ENCODE measurements at places on chromosomes 16 and 17. TPM values are rescaled to one million over a fixed set of nuclear protein-coding genes. Genes with fewer than 3 reads are reported as not detected.

KIF18B gene
- total RNA-seq: 4.5 TPM

DNA sequence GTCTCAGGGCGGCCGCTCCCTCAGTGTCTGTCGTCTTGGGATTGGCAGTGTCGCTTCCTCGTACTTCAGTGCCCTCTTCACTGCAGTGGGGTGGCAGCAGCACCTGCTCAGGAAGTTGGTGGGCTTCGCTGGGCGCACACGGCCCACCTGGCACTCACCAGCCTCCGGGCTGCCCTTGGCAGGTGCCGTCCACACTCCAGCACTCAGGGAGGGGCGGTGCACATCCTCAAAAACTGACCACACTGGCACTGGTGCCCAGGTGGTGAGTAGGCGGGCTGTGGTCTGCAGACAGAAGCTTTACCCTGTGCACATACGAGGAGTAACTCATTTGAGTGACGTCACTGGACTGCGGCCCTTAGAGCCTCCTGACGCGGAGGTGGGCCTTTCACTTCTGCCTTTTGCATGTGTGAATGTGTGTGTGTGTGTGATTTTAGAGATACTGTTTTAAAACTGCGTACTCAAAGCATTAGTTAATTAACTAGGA lies 94.6 kb downstream of the BANP start:
- no peak for DNase-seq

- no peak for DNase-seq
These were observed 31.7 kb upstream of the CDH11 start for GRCh38 chr16:65153365-65154105.

- no peak for DNase-seq
These were observed 222.7 kb downstream of the LGALS9B start for GRCh38 chr17:20244671-20245070.

DNA sequence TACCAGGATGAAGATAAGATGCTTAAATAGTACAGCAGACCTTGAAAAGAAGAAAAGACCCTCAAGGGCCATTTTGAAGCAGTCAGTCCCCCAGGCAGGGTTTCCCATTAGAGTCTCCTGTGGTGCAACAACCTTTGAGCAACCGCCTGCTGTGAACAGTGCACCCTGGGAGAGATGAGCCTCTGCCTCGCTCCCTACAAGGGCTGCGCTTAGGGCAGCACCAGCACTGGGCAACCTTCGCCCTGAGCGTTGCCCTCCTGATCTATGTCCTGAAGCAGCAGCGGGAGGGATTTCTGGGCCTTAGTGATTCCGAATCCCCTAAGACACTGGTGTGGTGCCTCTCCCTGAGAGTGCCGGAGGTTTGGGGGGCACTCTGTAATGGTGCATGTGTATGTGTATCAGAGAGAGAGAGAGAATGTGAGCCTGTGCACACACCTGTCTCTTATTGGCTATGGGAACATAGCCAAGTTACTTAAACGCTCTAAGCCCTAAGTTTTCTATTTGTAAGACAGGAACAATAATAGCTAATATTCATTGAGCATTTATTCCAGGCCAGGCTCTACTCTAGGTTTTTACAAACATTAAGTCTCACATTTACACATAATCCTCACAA lies 25.2 kb upstream of the ABCC12 start:
- DNase-seq: no peak

Data from H4 (cell line).